ENCODE measurements at places on chromosomes 11 and 22. TPM values are rescaled to one million over a fixed set of nuclear protein-coding genes. Genes with fewer than 3 reads are reported as not detected.

Gene DBX1
- total RNA-seq: not detected

Gene CAPN5
- total RNA-seq: 8.7 TPM

- DNase-seq: no peak
These were observed 59.0 kb downstream of the OSBP2 start for GRCh38 chr22:30753701-30754100.

- no peak for DNase-seq
These were observed 39.3 kb upstream of the BSX start for GRCh38 chr11:123020968-123021367.

- DNase-seq: no peak
These were observed 23.6 kb downstream of the GDPD5 start for GRCh38 chr11:75502138-75502537.
